ENCODE measurements at places on chromosomes 5 and 9. TPM values are rescaled to one million over a fixed set of nuclear protein-coding genes. Genes with fewer than 3 reads are reported as not detected.

DNA sequence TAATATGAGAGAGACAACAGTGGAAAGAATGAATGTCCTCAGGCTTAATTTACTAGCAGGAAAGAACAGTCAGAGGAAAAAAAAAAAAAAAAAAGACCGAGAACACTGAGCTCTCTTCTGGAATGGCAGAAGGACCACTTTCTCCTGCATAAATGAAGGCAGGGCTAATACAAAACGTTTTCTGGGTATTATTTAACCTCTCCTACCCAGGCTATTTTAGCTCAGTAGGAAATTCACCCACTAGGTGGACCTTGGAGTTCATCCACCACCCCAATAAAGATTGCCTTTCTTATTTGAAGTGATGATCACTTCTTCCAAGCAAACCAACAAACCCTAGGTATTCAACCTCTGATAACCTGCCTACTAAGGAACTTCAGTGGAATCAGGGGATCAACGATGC lies 3.7 kb downstream of the GLIS3 start:
- DNase-seq: no peak

DNA sequence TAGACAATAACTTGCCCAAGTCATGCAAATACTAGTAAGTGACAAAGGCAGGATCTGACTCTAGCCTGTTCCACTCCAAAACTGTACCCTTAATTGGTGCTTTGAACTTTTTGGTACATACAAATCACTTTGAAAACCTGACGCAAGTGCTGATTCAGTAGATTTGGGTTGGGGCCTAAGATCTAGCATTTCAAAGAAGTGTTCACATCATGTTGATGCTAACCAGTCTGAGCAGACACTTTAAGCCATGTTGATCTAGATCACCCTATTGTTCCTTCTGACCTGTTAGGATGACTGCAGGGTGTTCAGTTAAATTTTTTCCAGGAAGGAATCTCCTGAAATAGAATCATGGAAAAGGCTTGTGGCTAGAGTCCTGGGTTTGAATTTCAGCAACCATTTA lies 57.7 kb upstream of the CPEB4 start:
- DNase-seq: no peak

The UNC5A gene
- 0.26 TPM for total RNA-seq

- no peak for DNase-seq
These were observed 264.0 kb upstream of the TRIM32 start for GRCh38 chr9:116423149-116423548.

The AGXT2 gene
- total RNA-seq: not detected

DNA sequence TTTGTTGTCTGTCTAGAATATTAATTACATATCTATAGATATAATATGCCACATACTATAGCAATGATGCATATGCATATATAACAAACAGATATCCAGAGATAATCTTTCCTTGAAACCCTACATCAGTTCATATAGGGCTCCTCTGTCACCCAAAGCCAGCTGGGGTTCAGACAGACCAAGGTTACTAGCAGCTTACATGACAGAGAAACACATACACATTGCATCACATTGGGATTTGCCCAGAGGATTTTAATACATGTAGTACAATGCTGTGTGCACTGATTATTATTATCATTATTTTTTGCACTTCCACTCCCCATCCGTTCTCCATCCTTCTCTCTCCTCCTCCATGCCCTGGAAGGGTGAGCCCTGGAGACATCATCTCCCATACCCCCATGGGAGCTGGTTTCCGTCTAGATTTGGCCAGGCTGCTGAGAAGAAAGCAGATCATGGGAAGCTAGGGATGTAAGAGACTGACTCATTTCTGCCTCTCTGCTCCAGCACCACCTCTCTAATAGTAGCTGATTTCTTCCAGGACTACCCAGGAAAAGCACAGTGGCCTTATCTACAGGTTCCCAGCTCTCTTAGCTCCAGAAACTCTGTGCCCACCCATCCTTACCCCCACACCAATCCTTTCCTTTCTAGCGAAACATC lies 23.3 kb downstream of the FST start:
- no peak for DNase-seq

DNA sequence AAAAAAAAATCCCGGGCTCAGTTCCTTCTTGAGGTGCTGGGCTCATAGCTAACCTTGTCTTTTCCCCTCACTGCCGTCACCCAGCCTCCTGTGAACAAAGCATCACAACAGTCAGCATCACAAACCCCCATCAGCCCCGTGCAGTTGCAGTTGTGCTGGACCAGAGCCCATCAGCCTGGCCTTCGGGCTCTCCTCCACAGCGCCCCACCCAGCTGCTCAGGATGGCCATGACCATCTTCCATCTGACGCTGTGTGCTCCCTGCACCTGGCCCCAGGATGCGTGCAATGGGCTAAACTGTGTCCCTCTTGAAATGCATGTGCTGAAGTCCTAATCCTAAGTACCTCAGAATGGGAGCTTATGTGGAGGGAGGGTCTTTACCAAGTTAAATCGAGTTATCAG lies 48.1 kb downstream of the NSUN2 start:
- DNase-seq: no peak

DNA sequence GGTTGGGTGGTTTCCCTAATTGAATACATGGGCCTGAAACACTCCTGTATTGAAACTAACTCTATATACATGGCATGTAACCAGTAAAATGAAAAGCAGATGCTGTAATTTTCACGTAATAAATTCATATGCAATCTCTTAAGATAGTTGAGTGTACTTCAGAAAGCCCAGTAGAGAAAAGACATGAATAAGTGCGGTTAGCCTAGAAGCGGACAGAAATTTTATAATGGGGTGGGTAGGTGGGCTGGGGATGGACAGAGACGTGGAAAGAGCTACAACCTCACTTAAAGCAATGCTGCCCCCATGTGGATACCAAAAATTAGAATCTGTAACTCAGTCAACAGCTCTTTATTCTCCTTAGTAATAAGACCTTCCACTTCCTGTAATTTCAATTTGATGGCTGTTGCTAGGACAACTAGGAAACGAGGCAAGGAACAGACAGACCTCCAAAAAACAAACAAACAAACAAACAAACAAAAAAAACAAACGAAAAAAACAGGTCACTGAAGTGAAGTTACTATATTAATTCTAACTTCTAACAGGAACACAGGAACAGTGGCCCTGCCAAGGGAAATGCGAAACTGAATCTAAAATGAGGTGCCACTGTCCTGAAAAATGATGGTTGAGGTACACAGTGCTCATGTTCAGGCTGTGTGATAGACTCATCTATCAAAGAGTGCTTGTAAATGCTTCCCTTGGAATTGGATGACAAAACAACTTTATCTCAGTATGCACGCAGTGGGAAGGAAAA lies 103.4 kb upstream of the GNA14 start:
- no peak for DNase-seq

The SLC4A9 gene
- total RNA-seq: not detected

The SLC25A48 gene
- not detected for total RNA-seq

DNA sequence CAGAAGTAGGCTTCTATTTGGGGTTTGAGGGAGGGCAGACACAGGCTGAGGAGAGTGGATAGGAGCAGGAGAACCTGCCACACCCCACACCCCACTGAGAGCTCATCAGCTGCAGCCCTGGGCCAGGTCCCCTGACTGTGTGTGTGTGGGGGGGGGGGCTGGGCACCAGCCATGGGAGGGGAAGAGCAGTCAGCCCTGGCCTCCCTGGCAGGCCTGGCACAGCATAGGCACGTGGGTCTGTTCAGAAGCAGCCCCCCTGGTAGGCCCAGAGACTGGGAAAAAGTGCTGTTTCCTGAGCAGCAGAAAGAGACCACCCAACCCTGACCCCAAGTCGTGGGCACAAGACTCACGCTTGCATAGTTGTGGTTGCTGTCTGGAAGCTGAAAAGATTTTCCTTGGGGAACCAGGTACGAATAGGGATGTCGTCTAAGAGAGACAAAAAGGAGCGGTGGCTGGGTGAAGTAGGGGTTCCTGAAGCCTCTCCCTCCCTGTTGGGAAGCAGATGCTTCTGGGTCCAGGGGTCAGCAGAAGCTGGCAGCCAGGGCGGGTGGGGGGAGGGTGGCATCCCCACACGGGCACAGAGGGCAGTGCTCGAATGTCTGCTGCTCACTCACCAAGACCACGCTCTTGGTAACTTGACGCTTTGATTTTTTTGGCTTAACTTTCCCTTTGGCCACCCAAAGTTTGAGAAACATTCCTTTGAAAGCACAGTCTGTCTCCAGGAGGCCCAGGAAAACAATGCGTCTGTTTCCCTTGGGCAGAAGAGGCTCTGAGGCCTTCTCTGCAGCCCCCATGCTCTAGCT lies 2.9 kb downstream of the NSMF start:
- DNase-seq: no peak

The FGD3 gene
- total RNA-seq: 2.5 TPM

- DNase-seq: no peak
These were observed 102.3 kb downstream of the SEMA6A start for GRCh38 chr5:116472274-116472673.

DNA sequence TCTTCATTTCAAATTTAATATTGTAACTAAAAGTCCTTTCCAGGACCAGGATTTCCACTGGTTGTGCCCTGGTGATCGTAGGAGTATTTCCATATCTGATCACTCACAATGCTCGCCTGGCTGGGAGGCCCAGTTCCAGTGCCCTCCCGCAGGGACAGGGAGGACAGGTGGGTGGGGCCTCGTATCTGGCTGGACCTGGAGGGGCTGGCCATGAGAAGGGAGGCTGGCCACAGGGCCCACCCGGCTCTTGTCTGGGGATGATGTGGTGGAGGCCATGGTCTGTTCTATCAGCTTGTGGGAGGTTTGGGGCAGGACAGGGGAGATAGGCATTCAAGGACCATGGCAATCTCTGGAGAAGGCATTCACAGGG lies 286.4 kb downstream of the GADD45G start:
- peak; percentile 82 for DNase-seq

GRCh38 chr5:131481569-131481968 lies 153.5 kb downstream of the RAPGEF6 start:
- no peak for DNase-seq

- DNase-seq: no peak
These were observed 19.3 kb upstream of the CDKN2B start for GRCh38 chr9:22028394-22028793.

The PCDHB8 gene
- total RNA-seq: 2.7 TPM

The LCN1 gene
- 0.42 TPM for total RNA-seq
